ENCODE measurements at places on chromosomes 12 and 14.

GRCh38 chr12:121107681-121108080 lies 25.0 kb upstream of the P2RX7 start:
- DNase-seq: no peak

- DNase-seq: no peak
Measured at GRCh38 chr12:107543416-107543815, 142.2 kb upstream of the PWP1 start.

DNA sequence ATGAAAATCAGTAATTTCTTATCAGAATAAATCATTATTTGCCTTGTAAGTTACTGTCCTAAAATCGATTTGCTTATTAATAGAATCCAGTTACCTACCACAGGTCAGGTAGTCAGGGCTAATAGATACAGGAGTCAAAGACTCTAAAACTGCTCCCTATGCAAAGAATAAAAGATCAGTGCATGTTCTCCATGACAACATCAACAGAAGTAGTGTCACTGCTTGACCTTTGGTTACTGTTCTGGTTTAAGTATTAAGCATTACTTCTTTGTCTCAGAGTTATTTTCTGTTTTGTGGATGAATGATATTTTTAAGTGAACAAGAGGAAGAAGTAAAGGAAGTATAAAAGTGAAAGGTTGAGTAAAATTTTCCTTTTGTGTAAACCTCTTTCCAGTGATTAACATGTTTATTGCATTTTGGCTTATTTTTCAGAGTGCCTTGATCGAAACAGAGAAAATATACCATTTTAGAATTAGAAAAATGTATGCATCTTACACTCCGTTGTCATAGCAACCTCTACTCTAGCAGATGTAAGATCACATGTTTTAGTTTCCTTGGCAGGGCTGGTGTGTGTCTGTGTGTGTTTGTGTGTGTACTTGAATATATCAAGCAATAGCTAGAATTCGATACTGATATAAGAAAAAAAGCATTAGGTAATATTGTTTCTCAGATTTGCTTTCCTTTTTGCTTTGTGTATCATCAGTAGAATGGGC lies 44.7 kb downstream of the ABCD2 start:
- DNase-seq: no peak

DNA sequence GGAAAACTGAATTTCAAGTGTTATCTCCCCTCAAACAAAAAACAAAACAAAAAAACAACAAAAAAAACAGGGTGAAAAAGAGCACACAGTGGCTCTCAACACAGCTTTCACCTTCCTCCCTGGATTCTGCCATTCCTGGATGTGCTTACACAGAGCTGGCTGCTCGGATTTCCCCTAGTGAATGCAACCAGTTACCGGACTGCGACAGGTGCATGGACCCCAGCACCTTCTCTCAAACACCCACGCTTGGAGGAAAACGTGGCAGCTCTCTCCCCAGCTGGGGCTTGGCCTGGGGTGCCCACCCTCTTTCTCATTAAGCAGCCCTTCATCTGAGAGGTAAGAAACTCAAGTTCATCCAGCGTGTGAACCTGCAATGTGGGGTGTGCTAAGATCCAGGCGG lies 33.5 kb upstream of the DICER1 start:
- DNase-seq: no peak

- DNase-seq: no peak
Measured at GRCh38 chr12:115998794-115999478, 278.6 kb downstream of the MED13L start.

DNA sequence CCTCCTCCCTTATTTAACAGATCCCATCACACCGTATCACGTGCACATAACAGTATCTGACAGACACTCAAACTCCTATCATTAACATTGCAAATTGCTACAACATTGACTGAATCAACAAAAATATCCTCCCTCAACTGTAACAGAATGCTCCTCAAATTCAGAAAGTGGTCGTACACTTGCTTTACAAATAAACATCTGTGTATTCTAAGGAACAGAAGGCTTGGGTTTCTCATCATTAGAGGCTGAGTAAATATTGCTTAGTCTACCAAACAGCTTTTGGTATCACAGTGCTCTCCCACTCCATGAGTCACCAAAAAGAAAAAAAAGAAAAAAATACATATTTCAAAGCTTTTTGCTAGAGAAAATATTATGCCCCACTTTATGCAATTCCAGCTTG lies 23.9 kb downstream of the FERMT2 start:
- DNase-seq: no peak

- no peak for DNase-seq
Measured at GRCh38 chr12:104958805-104959334, 780 bp upstream of the SLC41A2 start.

GRCh38 chr12:9813821-9814798 lies 13.2 kb upstream of the KLRF1 start:
- DNase-seq: no peak

GRCh38 chr14:23301969-23302289 lies 730 bp downstream of the PPP1R3E start:
- DNase-seq: no peak

- DNase-seq: no peak
Measured at GRCh38 chr12:87119713-87120112, 863.5 kb upstream of the MGAT4C start.

DNA sequence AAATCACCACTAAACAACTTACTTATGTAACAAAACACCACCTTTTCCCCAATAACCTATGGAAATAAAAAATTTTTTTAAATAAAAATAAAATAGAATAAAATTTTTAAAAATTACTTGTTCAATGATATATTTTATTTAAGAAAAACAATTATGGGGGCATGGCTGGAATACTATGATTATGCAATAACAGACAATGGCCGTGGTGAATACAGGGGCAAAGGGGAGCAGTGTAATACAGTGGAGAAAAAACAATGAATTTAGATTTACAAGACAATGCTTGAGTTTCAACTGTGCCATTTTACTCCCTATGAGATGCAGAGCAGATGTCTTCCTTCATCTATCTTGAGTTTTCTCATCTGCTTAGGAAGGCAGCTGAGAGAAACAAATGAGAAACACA lies 72.9 kb downstream of the BLTP3B start:
- no peak for DNase-seq

- no peak for DNase-seq
Measured at GRCh38 chr12:113108308-113108707, 27.3 kb downstream of the RASAL1 start.
